ENCODE measurements at places on chromosomes 5 and 9.

DNA sequence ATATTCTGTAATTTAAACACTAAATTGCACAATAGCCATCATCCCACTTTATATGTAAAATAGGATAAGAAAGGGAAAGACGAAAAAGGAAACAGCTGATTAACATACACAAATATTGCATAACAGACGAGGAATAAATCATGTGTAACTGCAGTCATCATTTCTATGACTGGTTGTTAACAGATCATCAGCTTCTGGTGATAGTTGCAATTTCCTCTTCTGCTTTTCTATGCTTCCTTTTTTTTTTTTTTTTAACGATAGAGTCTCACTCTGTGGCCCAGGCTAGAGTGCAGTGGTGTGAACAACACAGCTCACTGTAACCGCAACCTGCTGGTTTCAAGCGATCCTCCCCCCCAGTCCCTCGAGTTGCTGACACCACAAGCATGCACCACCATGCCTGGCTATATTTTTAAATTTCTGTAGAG, 22.5 kb upstream of the JAKMIP2 start:
- DNase-seq: no peak

DNA sequence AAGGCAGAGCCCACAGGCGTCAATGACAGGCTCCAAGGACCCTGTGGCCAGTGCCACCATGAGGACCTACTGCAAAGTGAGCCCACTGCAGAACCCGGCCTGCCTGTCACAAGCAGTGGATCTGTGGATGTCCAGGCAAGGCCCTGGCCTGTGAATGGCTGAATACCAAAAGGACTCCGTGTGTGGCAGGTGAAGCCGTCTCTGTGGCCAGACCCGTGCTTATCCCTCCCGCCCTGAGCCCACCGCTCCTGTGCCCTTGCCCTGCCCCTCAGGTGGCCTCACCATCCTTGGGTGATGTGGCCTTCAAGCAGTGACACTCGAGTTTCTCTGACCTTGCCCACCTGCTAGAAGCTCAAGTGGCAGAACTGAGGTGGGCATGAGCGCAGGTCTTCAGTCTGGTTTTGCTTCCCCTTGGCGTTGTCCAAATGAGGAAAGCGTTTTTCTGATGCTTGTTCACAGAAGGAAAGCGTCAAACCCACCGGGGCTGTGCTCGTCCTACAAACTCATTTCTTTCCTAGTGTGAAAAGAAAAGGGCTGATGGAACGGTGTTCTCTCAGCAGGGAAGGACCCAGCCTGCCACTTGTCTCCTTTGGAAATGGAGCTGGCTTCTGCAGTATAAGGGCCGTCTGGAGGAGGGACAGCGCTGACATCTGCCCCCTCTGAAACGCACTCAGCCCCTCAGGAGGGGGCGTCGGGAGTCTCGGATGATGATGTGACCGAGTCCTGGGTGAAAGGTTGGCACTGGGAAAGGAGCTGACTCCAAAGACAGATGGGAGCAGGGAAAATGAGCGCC, 377.7 kb upstream of the IRX4 start:
- DNase-seq: no peak

DNA sequence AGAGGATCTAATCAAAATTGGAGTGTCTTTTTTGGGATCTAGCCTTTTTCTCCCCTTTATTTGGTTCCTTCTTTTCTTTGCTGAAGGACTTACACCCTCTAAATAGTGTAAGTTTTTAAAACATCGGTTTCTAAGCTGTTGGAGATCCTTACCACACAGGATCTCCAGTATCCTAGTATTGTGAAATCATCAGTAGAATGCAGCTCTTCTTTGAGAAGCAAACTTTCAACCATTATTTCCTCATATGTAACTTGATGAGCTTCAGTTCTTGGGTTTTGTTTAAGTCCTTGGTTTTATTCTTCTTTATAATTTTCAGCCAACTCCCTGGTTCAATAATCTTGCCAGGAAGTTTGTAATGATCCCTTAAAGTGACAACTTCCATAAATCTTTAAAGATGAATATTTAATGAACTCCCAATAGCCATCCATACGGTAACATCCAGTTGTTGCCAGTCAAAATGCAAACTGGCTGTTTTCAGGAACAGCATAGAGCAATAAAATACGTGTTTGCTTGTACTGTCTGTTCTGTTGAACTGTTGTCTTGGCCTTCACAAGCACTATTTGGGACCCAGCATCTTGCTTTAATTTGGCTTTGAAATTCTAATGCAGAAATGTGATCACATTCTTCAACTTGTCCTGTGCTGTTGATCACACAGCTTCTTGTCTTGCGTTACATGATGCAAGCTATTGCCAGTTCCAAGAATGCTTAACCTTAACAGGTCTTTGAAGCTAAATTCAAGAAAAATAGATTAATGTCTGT, 34.8 kb upstream of the TTC23L start:
- no peak for DNase-seq

DNA sequence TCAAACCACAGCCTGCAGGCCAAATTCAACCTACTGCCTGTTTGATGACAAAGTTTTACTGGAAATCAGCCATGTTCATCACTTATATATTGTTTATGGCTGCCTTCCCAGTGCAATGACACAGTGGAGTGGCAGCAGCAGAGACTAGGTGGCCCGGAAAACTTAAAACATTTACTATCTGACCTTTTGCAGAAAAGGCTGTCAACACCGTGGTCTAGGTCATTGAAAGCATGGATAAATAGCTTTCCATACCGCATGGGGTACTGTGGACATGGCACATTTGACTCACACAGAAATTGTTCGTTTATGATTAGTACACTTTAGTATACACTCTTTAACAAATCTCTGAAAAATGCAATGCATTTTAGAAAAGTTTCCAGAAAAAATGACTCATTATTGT, 298.3 kb upstream of the EFNA5 start:
- no peak for DNase-seq

DNA sequence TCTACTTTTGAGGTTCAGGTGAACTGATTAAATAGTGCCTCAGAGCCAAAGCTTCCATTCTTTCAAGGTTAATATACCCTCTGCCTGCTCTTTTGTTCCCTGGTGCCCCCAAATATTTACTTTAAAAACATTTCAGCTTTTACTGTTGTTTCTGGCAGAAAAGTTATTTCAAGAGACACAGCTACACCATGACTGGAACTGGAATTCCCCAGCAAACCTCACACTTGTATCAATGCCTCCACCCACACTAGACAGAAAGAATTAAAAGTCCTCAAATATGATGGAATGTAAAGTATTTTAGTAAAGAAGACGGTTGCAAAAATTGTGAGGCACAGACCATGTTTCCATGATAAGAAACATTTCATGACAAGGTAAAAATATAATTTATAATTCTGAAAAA, 720.2 kb upstream of the TYRP1 start:
- no peak for DNase-seq

GRCh38 chr9:69020301-69021145, 6.6 kb upstream of the PRKACG start:
- no peak for DNase-seq

- DNase-seq: no peak
Measured at GRCh38 chr9:96256800-96257199, 45.2 kb downstream of the HSD17B3 start.
